ENCODE measurements at places on chromosomes 6 and 20.

- no peak for DNase-seq
Observed at GRCh38 chr6:109521080-109521479, 38.1 kb upstream of the ZBTB24 start.

DNA sequence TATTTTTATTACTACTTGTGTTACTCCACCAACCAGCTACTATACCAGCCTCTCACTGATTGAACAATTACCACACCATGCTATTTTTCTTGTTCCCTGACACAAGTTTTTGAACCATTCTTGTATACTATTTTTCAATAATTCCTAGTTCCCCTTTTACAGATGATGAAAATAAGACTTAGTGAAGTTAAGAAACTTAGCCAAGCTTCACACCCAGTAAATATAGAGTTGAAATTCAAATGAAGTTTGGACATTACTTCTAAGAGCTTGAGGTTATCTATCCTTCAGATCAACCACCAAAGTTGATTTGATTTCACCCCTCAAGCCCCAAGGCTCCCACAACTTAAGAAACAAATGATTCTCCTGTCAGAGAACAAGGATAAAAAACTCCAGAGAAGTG, 13.1 kb upstream of the BCAS1 start:
- DNase-seq = no peak

DNA sequence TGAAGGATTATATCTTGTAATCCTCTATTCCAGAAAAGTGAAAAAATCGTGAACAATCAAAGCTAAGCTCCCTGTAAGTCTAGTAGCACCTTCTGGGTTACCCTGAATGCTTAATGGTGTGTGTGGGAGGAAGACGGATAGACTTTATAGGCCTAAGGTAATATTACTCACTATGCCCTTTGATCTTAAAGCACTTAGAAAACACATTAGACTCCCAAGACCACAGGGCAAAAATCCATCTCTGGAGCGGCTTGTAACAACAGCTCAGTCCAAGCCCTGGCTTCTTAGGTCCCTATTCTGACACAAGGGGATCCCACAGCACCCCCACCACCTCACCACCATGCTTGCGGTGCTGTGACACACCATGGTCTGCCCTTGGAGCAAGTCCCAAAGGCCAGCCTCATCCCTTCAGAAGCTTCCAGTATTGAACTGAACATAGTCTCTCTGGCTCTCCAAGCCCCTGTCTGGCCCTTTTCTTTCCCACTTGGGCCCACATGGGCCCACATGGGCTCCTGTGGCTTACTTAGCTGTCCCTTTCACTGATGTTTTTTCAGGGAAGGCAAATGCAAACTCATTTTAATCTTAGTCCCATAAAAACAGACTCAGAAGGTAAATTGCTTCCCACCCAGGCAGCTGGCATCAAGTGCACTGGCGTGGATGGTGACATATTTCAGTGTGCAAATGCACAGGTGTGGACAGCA, 28.3 kb downstream of the C6orf132 start:
- no peak for DNase-seq

- DNase-seq = no peak
Observed at GRCh38 chr6:49423817-49424216, 39.2 kb downstream of the MMUT start.

GRCh38 chr20:47642118-47642517, 140.4 kb downstream of the NCOA3 start:
- DNase-seq = no peak

All from CD4-positive, alpha-beta T cell treated with Interleukin-17A for 4 hours (primary cell).